T-cell (primary cell): ENCODE measurements at places on chromosomes 5 and 9. TPM values are rescaled to one million over a fixed set of nuclear protein-coding genes. Genes with fewer than 3 reads are reported as not detected.

- H3K27ac ChIP-seq: no peak overlapping the region
- no peak overlapping the region for H3K4me3 ChIP-seq
- DNase-seq: no peak
- H3K4me1 ChIP-seq: no peaks in the 10 kb centered on the region
- H3K27me3 ChIP-seq: no peaks in the 10 kb centered on the region
- no peaks in the 10 kb centered on the region for H3K36me3 ChIP-seq
Measured at GRCh38 chr5:81097713-81098112, 135.4 kb upstream of the CKMT2 start.

DNA sequence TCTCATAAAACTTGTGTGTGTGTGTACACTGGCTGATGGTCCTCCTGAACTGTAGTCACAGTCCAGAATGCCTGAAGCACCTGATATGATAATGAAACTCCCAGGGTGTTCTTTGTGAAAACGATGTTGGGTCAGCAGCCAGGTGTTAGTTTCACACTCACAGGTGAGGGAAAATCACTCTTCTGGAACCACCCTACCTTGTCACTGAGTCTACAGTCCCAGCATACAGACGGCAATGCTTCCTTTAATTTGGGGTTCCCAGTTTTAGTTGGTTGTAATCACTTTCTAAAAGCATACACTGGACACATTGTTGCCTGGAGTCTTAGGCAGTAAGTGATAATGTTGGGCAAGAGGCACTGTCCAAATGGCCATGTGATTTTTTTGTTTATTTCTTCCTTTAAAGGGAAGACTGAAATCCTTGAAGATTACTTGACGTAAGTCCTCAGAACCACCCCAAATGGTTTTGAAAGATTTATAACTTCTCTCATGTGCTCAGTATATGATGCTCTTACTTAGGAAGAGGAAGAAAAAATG lies 18.2 kb upstream of the MGAT1 start:
- peaks cover 14% of the 10 kb centered on the region for H3K4me1 ChIP-seq
- no peaks in the 10 kb centered on the region for H3K27me3 ChIP-seq
- no peak overlapping the region for H3K27ac ChIP-seq
- H3K36me3 ChIP-seq: no peaks in the 10 kb centered on the region

DNA sequence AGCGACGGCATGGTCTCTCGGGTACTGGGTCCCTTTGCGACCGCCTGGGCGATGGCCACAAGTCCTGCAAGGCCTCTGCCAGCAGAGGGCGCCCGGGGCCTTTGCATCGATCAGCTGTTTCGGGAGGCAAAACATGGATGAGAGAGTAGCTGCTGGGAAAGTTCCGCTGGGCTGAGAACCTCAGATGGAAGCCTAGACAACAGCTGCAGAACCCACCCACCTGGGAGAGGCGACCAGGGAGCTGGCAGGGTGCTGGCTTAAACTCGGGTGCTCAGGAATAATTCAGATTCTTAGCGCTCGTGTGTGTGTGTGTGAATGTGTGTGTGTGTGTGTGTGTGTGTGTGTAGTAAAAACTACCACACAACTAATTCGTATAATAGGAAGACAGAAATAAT lies 50.0 kb downstream of the TRIM32 start:
- H3K27ac ChIP-seq: no peak overlapping the region
- DNase-seq: peak; percentile 7
- no peaks in the 10 kb centered on the region for H3K36me3 ChIP-seq

DNA sequence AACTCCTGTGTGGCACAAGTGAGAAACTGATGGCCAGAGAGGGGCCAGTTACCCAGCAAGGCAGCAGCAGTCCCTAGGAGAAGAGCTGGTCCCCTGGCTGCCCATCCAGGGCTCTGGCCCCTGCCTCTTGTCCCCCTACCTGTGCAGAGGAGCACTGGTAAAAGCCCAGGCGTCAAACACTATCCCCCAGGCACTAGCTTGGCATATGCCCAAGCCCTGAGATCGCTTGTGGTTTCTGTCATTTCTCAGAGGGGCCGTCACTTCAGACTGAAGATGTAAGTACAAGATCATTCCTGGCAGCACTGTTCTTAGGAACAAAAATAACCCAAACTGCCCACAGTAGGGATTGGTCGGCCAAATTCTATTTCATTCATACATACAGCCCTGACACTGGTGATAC lies 53.9 kb downstream of the COL15A1 start:
- peaks cover 10% of the 10 kb centered on the region for H3K4me1 ChIP-seq
- no peaks in the 10 kb centered on the region for H3K36me3 ChIP-seq
- no peak overlapping the region for H3K27ac ChIP-seq
- no peaks in the 10 kb centered on the region for H3K27me3 ChIP-seq

DNA sequence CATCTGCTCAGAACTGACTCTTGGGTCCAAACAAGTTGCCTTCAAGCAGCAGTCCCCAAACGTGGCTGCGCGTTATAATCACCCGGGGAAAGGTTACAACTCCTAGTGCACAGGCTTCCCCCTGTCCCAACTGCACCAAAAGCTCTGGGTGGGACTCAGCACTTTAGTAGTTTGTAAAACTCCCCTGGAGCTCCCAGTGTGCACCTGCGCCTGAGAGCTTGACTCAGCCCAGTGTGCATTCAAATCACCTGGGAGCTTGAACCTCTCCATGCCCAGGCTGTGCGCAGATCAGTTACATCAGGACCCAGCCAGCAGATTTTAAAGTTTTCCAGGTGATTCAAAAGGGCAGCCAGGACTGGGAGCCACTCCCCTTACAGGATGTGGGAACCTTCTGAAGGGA lies 151.4 kb downstream of the COL23A1 start:
- no peaks in the 10 kb centered on the region for H3K27me3 ChIP-seq
- no peaks in the 10 kb centered on the region for H3K4me1 ChIP-seq
- no peaks in the 10 kb centered on the region for H3K36me3 ChIP-seq
- no peak overlapping the region for H3K27ac ChIP-seq
- no peak overlapping the region for H3K4me3 ChIP-seq

DNA sequence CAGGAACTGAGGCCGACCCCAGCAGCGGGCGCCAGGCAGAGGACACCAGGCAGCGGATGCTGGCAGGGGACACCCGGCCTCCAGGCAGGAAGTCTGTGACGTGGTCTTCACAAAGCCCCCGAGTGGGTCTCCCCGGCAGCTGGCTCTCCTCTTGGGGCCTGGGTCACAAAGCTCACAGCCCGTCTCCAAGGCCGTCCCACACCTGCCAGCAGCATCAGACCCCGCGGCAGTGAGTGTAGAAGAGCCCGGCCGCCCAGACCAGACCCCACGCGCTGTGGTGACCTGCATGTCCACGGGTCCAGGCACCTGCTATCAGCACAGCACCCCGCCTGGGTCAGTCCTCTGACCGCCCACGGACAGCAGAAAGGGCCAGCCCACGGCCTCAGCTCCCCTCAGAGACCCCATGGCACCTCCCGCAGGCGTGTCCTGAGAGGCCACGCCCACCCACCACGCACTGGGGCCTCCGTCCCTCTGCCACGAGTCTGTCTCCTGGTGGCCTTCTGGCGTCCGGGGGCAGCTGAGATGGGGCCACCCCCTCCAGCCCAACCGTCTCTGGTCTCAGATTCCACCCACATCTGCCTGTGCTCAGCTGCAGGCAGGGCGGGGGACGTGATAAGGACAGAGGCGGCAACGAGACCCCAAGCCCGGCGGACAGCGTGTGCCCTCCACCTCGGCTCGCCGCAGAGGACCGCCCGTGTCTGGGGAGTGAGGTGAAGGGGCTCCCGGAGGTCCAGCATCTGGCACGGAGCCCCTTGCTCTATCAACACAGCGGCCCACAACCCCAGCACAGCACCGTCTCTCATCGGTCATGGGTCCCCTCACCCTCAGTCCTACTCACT lies 34.2 kb downstream of the EXD3 start:
- no peaks in the 10 kb centered on the region for H3K36me3 ChIP-seq
- no peak overlapping the region for H3K27ac ChIP-seq
- no peak overlapping the region for H3K4me3 ChIP-seq
- no peaks in the 10 kb centered on the region for H3K27me3 ChIP-seq
- H3K4me1 ChIP-seq: no peaks in the 10 kb centered on the region
- no peak for DNase-seq

DNA sequence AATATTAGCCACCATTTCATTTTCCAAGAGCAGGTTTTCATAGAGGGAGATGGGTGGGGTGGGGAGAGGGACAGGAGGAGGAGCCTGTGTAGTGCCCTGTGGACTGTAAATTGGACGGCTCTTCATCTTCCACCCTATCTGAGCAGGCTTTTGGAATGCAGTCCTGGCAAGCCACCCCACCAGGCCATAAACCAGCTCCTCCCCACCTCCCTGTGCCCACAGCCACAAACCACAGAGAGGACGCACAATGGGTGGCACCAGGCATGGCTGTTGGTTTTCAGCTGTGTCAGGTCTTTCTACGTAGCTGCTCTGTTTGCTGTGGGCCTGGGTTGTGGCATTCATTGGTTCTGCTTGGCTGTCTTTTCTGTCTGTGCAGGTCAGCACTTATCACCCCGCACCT lies 58.0 kb downstream of the PLAC8L1 start:
- H3K27me3 ChIP-seq: peaks cover 5% of the 10 kb centered on the region
- no peak for DNase-seq
- no peak overlapping the region for H3K4me3 ChIP-seq
- H3K36me3 ChIP-seq: no peaks in the 10 kb centered on the region
- H3K27ac ChIP-seq: no peak overlapping the region
- H3K4me1 ChIP-seq: no peaks in the 10 kb centered on the region

DNA sequence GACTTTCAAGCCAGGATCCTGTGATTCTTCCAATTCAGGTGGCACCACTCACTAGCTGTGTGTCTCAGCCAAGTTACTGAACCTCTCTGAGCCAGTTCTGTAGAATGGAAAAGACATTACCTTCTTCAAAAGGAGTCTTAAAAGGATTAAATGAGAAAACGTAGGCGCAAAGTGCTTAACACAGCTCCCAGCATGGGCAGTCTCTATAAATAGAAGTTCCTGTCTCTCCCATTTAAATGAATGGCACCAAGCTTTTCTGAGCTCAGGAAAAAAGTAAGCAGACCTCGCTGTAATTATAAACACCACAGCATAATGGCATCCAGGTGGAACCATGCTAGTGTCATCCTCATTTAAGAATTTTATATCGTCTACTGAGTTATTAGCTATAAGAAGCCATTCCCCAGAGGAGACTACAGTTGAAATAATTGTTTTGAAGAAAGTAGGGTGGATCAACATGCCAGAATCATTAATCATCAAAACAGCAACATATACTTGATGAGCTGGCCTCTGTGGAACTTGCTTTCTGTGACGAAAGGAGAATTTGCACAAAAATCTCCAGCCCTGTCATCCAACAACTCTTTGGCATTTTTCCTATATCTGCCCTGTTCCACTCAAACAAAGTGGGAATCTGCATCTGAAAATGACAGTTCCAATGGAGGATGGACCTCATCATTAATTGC lies 188.9 kb downstream of the SPOCK1 start:
- H3K27ac ChIP-seq: no peak overlapping the region

The KIF12 gene
- 0.10 TPM for total RNA-seq

- H3K4me3 ChIP-seq: no peak overlapping the region
- no peak overlapping the region for H3K27ac ChIP-seq
- H3K4me1 ChIP-seq: no peaks in the 10 kb centered on the region
- peaks cover 4% of the 10 kb centered on the region for H3K36me3 ChIP-seq
Measured at GRCh38 chr5:43305948-43306565, 7.2 kb downstream of the HMGCS1 start.

GRCh38 chr5:126482591-126482990 lies 59.4 kb downstream of the GRAMD2B start:
- no peaks in the 10 kb centered on the region for H3K27me3 ChIP-seq
- H3K4me3 ChIP-seq: no peak overlapping the region
- DNase-seq: no peak
- H3K27ac ChIP-seq: no peak overlapping the region
- H3K36me3 ChIP-seq: peaks cover 43% of the 10 kb centered on the region
- H3K4me1 ChIP-seq: no peaks in the 10 kb centered on the region

DNA sequence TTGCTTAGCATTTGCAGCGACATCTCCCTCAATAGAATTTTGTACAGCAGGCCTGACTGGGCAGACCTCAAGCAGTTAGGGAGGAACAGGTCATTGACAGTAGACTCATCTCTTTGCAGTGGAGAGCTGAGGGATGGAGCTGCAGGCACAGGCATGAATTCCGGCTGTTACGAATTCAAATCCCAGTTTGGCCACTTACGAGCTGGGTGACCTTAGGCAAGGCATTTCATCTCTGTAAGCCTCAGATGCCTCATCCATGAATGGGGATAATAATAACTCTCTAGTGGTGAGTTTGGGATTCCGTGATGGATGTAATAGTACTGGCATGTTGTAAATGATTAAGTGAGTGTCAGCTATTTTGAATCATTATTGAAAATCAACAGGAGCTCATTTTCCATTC lies 195.3 kb downstream of the SEMA6A start:
- no peaks in the 10 kb centered on the region for H3K4me1 ChIP-seq
- H3K36me3 ChIP-seq: peaks cover 5% of the 10 kb centered on the region

The ZNF454 gene
- total RNA-seq: 0.09 TPM

DNA sequence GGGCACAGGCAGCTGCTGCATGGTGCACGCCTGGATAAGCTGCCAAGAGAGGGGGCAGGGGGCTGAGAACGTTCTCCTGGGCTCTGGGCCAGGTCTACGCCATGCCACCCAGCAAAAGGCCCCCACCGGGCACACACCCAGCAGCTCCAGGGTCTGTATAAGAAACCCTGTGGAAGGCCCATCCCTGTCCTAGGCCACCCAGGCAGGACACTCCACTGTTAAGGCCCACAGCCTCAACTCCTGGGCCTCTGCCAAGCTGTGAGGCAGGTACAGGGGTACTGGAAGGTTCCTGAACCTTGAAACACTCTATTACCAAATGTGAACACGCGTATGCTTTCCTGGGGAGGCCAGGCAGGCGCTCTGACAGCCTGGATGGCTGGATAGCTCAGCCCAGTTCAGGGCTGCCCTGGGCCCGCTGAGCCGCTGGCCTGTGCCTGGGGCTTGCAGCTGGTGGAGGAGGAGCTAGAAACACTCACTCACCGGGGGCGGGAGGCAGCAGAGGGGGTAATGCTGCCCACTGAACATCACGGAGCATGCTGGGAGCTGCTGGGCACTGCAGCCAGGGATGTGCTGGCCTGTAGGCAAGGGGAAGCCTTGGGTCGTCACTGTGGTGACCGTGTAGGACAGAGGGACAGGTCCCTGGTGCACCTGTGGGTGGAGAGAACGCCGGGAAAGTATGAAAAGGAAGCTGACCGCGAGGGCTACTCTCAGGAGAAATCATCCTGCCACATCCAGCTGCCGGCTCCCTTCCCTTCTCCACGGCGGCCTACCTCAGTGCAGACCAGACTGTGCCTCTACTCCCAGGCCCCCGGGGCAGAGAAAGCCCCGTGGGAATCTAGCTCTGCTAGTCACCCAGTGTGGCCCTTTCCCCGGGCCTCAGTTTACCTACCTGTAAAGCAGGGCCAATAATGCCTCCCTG lies 6.0 kb downstream of the RNF44 start:
- DNase-seq: no peak
- peaks cover 55% of the 10 kb centered on the region for H3K36me3 ChIP-seq
- peaks cover 89% of the 10 kb centered on the region for H3K4me1 ChIP-seq

GRCh38 chr9:85610074-85610860 lies 131.5 kb downstream of the AGTPBP1 start:
- DNase-seq: peak; percentile 27
- no peaks in the 10 kb centered on the region for H3K36me3 ChIP-seq
- H3K27ac ChIP-seq: no peak overlapping the region
- H3K27me3 ChIP-seq: no peaks in the 10 kb centered on the region
- H3K4me3 ChIP-seq: no peak overlapping the region
- peaks cover 3% of the 10 kb centered on the region for H3K4me1 ChIP-seq
